ENCODE measurements at places on chromosomes 7 and 10.

GRCh38 chr10:18606051-18606695 lies 45.2 kb downstream of the NSUN6 start:
- DNase-seq = peak; percentile 32

GRCh38 chr10:77081481-77081891 lies 556.1 kb downstream of the KCNMA1 start:
- DNase-seq = no peak

DNA sequence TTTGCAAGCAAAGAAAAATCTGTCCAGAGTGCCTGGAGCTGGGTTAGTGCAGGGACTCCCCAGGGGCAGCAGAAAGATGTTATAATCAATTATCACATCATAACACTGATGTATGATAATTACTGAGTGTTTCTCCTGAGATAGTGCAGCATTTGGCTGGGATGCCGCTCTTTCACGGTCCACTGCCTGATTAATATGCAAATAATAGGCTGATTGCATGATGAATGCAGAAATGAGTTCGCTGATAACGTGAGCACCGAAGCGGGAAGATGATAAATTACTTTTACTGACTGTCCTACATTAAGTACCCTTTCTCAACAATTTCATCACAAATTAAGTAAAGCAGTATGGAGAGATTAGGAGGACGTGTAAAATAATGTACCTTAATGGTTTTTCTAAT lies 71.4 kb upstream of the SH2B2 start:
- no peak for DNase-seq

DNA sequence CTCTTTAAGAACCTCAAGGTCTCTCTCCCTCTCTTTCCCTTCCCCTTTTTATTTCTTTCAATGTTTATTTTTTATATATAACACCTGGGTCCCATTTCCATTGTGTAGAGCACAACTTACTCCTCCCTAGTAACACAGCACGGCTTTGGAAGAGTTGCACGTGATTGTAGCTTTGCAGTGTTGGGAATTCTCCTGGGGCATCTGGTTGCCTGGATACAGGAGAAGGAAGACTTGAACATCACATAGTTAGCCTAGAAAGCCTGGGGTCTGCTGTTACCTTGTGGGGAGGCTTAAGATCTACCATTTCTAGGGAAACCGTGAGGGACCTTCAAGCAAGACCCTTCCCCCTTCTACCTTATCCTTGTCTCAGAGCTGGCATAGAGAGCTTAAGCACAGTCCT lies 41.1 kb upstream of the NFKB2 start:
- DNase-seq = no peak

DNA sequence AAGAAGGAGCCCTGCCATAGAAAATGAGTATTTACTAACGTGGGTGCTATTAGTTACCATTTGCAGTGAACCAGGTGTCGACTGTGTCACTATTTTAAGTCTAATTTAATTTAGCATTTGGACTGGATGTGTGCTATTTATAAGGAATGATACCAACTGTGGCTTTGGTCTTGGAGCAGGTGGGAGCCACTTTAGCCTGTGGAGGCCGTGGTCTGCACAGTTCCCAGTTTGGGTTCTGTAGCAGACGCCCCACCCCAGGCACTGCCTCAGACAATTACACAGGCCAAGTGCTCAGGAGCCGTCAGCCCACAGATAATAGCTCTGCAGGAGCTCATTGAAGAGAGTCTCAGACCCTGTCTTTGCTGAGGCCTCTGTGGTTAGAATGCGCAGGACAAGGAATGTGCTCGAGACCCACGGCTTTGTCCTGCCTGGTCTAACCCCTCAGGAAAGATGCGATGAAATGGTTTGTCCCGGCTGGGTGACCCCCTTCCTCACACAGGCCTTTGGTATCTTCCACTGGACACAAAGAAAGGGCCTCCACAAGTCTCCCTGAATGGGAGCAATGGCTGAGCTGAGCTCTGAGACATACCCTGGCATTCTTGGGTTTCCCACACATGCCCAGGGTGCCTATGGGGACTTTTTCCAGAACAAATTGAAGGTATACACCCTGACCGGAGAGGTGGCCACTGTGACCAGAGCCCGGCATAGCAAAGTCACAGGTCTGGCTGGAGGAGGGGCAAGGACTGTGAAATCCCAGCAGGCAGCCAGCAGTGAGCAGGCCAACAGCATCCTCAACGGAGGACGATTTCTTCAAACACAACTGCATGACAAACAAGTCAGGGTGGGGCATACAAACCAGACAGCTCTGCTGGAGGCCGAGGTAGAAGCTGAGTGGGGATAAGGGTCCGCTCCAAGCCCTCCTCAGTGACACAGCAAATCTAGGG lies 251.2 kb downstream of the ARHGAP12 start:
- no peak for DNase-seq

GRCh38 chr10:6589287-6590094 lies 9.4 kb upstream of the PRKCQ start:
- no peak for DNase-seq

- DNase-seq = no peak
Observed at GRCh38 chr10:78584681-78585080, 484.1 kb upstream of the ZMIZ1 start.

GRCh38 chr7:128951296-128951695 lies 13.6 kb downstream of the IRF5 start:
- no peak for DNase-seq

- no peak for DNase-seq
Observed at GRCh38 chr10:69467928-69468750, 16.9 kb downstream of the TSPAN15 start.

DNA sequence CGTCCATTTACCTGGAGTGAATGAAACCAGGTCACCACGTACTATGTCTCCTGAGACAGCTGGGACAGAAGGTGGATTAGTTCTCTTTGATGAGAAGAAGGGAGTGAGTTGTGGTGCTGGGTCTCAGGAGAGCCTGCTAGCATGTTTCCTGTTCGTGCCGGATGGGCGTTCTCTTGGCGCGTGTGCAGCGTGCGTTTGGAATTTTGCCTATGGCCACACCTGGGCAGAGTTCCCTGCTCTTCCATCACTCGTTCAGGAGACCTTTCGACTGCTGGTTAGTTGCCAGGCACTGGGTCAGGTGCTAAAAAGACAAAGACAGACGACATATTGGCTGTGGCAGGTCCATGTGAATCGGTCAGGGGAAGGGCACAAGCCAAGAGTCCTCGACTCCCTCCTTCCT lies 90.3 kb downstream of the TRRAP start:
- DNase-seq = no peak

DNA sequence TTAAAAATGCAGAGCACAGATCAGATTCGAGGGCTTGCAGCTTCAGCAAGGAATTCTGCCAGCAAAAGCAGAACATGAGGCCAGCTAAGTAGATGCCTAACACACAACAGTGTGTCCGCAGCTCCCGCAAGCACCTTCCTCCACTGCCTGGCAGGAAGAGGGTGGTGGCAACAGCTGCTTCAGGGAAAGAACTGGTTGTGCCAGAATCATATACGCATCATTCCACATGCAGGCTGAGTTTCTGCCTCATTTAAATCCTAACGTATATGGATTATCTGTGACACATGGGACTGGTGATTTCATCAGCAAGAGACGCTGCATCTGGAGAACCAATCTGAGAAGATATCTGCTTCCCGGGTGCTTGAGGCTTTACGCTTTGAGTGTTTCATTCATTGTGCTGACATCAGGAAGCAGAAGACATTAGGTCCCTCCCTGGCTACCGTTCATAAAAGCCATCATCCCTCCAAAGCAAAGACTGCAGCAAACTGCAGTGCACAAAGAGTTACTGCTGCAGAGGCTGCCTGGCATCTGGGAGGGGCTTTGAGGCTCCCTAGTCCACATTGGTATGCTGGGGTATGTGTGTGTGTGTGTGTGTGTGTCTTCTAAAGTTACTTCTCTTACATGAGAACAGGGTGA lies 78.8 kb downstream of the FAM13C start:
- peak; percentile 5 for DNase-seq

DNA sequence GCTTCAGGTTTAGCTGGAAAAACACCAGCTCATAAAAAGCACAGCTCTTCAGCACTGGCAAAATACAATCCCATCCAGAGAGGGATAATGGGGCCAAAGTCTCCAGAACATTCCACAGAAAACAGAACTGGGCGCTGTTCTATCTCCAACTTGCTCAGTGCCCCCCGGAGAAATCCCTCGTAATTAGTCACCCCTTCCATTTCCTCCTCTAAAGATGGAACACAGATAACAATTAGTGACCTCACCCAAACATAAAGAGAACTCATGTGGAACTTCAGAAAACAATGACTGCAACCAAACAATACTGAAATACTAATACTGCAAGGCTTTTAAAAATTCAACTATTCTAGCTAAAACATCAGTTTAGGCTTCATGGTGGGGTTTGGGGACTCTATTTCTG lies 46.3 kb downstream of the KIAA1549 start:
- DNase-seq = peak; percentile 46

- no peak for DNase-seq
Observed at GRCh38 chr10:125152450-125153368, 7.7 kb downstream of the CTBP2 start.

GRCh38 chr10:125086691-125087090 lies 73.7 kb downstream of the CTBP2 start:
- DNase-seq = no peak

DNA sequence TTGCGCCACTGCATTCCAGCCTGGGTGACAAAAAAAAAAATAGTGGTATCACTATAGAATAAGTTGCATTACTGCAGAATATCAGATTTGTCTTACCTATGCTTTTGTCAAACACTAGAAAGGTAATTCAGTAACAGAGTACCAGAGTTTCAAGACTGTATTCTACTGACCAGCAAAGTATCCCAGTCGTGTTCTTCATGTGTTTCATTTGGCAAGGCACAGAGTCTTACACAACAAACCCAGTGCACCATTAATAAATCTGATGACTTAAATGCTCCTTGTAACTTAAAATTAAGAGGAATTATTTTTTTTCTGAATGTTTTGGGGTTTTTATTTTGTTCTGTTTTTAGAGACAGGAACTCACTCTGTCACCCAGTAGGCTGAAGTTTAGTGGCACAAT lies 34.4 kb upstream of the PBLD start:
- no peak for DNase-seq

- no peak for DNase-seq
Observed at GRCh38 chr7:84612981-84613681, 418.5 kb upstream of the SEMA3A start.

- no peak for DNase-seq
Observed at GRCh38 chr7:121101621-121102020, 113.1 kb downstream of the CPED1 start.

- DNase-seq = no peak
Observed at GRCh38 chr10:72306215-72306760, 32.6 kb downstream of the DDIT4 start.

DNA sequence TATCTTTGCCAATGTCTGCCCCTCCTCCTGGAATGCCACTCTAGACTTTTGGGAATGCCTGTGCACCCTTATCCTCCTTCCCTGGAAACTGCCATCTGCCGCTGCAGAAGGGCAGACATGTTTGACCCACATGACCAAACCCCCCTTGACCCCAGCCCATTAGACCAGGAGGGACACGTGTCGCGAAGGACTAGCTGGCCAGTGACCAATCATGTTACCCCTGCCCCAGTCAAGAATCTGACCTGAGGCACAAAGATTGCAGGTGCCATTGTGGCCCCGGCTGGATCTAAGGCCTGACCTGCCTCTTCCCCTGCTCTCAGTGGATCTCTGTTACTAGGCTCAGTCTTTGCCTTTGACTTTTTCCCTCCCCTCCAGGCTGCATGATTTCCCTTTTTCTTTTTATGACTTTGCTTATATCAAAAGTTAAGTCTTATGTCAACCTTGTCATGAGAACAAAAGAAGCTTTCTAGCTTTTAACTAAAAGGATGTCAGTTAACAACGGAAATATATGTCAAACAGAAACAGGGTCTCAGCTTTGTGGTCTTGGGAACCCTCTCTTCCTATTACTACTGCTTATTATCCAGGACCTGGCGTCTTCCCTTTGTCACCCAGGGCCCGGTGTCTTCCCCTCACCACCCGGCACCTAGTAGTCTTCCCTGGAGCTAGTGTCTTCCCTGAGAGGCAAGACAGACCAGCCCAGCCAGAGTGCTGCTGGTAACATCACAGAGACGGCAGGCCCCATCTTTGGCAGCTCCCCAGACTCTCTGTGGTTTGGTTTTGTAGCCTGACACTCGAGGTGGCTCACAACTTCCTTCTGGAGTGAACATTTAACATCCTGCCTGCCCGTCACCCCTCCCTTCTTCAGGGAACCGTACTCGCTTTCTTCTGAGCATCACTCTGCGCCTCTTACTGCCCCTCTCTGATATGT lies 24.4 kb upstream of the PPIF start:
- DNase-seq = peak; percentile 96

DNA sequence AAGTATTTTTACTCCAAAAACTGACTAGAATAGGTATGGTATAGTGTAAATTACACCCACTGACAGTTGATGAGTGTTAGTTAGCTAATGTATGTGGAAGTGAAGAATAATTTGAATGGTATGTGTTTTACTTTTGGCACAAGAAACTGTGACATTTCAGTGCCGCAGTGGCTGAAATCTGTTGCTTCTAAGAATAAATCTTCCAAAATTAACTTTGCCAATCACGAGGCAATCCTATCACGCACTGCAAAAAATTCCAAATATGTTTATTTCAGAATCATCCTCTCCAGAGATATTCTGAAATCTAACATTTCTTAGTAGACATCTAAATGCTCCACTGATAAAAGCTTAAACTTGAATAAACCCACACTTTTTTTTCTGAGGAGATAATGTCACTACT lies 61.2 kb downstream of the PCLO start:
- no peak for DNase-seq

GRCh38 chr7:31051598-31052486 lies at the start of gene ADCYAP1R1:
TSS of gene ADCYAP1R1 (plus strand) at chr7:31052308. CDS start at chr7:31063265, 10,957 bp downstream.
- DNase-seq = no peak

DNA sequence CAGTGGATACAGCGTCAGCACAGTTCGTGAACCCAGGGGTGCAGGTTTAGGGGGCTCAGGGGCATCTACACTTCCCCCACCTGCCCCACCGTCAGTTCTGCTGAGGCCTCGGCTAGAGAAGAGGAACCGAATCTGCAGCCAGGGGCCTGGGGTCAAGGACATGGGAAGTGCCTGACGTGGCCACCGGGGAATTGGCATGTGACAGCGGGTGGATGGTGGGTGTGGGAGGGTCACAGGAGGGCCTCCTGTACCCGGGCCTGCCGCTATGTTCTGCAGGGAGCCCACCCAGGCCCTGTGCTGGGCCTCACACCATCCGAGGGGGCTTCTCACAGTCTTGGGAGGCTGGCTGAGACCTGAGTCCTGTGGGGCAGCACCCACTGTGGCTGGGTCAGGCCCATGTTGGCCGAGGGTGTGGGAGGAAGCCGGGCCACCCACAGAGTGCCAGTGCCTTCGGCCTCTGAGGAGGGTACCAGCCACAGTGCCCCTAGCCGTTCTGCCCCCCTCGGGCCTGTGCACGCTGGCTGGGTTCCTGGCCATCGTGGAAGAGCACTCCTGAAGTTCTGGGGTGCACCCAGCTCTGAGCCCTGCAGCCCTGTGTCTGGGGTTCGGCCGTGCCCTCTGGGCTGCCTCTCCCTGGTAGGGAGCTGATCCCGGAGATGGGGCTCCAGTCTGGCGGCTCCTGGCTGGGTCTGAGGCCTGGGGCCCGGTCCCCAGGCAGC lies 5.9 kb downstream of the TTYH3 start:
- DNase-seq = no peak

DNA sequence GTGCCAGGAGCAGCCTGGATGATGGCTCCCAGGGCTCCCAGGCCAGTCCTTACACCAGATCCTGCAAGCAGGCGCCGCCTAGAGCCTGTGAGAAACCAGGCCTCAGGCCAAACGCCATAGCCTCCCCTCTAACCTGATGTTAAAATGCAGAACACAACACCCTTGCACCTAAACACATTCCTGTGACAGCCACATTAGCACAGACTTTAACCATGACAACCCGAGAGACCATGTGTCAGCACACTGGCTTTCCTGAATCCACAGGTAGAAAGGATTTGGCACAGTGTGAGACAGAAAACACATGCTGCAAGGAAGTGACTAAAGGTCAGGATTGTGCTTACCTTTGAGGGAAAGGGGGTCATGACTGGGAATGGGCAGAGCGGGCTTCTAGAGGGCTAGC lies 59.9 kb downstream of the SGMS1 start:
- DNase-seq = no peak
